HL-60 (cell line): ENCODE measurements at places on chromosomes 1 and 21.

- no peak for DNase-seq
These were observed 314.0 kb downstream of the LMO4 start for GRCh38 chr1:87642581-87643221.

- peak; percentile 49 for DNase-seq
These were observed 22.7 kb upstream of the PIK3CD start for GRCh38 chr1:9628541-9629444.

DNA sequence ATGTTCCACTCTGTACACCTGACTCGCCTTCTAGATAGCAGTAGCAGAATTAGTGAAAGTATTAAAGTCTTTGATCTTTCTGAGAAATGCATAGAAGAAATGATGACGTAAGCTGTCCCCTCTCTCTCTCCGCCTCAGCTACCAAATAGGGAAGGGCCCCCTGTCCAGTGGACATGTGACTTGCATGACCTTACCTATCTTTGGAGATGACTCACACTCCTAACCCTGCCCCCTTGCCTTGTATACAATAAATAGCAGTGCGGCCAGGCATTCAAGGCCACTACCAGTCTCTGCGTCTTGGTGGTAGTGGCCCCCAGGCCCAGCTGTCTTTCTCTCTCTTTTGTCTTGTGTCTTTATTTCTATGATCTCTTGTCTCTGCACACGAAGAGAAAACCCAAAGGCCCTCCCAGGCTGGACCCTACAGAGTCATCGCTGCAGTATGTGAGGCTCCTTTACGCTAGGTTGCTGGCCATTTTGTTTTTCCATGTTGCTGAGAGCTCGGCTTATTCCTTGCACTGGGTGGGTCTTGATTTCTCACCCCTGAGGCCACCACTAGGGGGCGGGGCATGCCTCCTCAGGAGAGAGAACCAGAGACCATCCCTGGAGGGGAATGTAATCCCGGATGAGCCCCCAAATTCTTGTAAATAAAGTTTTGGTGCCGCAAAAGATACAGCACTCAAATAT, 16.0 kb upstream of the ZBTB8B start:
- peak; percentile 9 for DNase-seq

DNA sequence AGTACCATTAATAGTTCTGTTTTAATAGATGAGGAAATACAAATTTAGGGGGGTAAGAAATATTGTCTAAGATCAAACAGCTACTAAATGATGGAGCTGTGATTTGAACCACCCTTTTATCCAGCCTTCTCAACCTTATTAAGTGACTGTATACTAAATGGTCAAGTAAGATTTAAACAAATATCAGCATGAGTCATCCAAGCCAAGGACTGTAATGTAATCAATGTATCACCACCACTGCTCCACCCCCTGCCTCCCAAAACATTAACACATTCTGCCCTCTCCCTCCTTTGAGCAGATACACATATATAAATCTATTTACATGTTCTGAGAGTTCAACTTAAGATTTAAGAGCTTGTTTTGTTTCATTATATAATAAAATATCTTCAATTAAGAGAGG, 58.9 kb downstream of the LRRC40 start:
- no peak for DNase-seq

GRCh38 chr1:33178836-33179439, 2.9 kb downstream of the TRIM62 start:
- no peak for DNase-seq

DNA sequence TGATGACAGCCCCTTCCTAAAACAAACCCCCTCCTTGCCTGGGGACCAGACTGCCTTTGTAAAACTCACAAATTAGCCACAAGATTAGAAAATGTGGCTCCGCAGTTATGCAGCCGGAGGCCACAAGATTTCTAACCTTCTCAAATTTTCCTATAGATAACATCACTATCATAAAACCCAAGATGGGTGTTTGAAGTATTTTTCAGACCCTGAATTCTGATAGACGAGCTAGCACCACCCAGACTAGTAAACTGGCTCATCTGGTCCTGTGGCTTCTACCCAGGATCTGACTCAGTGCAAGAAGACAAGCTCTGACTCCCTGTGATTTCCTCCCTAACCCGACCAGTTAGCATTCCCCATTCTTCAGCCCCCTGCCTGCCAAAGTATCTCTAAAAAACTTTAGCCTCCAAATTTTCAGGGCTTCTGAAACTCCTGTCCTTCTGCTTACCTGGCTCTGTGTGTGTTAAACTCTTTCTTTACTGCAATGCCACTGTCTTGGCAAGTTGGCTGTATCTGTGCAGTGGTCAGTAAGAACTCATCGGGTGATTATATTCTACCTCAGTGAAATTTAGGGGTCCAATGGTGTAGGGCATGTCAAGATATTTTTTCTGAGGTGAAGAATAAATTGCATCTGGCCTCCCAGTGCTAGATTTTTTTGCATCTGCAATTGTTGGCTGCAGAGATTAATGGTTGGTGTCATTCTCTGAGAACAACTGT, 102.1 kb downstream of the S1PR1 start:
- DNase-seq = no peak
